ENCODE measurements at places on chromosomes 12 and 14.

GRCh38 chr12:124332058-124332672 is 37.3 kb downstream of the RFLNA start:
- DNase-seq: no peak

DNA sequence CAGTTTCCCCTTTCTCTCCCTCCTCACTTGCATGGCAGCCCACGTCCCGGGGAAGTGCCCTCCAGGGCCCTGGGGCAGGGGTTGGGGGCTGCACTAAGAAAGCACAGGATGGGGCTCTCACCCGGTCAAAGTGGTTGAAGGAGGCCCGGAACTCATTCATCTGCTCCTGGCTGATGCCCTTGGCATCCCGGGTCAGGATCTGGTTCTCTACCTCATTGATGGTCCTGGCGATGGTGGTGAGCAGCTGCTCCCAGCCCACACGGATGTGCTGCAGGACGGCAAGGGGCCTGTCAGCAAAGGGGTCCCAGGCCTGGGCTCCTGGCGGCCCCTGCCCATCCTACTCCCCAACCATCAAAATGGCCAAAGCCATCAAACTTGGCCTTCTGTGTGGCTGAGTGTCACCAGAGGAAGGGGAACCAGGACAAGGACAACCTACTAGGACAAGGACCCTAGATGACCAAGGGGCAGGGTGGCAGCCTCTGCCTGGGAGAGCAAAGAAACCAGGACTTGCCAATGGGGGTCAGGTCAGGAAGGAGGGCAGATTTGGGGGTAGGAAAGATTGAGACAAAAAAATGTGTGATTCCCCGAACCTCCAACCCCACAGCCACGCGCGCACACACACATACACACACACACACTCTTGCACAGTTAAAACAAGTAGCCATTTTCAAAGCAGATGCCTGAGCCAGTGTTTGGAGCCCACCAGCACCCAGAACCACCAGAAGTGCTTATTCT is 87.1 kb upstream of the ZFP36L1 start:
- DNase-seq: no peak

- DNase-seq: no peak
Observed at GRCh38 chr14:75231320-75231719, 47.3 kb upstream of the FOS start.

DNA sequence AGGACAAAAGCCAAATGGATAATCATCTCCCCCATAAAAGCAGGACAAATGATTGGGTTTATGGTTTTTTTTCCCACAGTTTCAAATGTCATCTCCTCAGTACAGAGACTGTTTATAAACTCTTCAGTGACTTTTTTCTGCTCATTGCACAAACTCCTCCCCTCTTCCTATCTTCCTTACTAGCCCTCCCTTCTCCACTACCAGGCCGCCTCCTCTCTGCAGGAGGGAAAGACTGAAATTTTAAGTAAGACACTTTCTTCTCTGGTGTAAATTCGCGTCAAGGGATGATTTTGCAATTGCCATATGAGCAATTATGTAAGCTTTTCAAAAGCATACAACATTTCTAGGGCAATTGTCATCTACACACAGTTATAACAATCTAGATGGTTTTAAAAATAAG is 37.0 kb downstream of the BTG1 start:
- no peak for DNase-seq

GRCh38 chr12:133058203-133059113 is 21.1 kb downstream of the ZNF84 start:
- no peak for DNase-seq

DNA sequence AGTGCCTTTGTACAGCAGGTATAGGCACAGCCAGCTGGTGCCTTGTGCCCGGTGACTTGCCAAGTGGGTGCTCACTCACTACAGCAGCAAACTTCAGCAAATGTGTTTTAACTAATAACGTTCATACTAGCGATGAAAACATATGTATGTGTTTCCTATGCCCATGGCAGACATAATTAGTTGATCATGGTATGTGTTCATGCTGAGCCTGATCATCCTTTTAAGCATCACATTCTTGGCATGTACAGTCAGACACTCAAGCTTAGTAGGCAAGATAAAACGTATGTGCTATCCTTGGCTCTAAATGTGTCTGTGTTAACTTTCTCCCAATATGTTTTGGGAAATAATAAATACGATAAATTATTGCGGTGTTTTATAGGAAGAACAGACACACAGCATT is 55.6 kb downstream of the RASSF8 start:
- no peak for DNase-seq

GRCh38 chr12:10235761-10236631 is 23.3 kb downstream of the GABARAPL1 start:
- DNase-seq: peak; percentile 41

DNA sequence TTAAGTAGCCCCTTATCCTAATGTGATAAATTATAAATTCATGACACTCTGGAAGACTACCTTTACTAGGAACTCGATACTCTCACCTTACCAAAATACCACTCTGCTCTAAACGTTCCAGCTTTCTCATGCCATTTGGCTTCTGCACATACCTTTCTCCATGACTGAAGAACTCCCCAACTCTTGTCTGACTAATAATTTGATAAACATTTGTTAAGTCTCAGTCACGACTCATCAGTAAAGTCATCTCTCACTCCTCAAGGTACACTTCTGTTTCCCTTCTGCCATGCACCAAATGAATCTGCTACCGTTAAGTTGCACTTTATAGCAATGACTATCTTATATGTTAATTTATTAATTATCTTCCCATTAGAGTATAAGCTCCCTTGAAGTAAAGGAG is 498.3 kb upstream of the NOVA1 start:
- no peak for DNase-seq

DNA sequence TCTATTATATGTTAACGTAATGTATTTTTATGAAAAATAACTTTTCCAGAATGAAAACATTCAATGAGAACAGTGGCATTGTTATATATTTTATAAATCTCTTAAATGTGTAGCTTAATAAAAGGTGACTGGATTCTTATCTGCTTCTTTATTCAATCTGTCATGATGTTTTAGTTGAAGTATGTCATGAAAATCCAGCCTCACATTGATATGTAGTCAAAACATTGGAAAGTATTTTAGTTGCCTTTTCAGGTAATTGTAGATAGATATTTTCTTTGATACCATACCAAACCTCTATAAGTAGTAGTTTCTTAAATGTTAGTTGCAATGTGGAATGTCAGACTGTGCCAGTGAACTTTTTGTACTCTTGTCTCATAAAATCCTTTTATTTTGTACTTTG is 41.3 kb upstream of the MSRB3 start:
- no peak for DNase-seq

DNA sequence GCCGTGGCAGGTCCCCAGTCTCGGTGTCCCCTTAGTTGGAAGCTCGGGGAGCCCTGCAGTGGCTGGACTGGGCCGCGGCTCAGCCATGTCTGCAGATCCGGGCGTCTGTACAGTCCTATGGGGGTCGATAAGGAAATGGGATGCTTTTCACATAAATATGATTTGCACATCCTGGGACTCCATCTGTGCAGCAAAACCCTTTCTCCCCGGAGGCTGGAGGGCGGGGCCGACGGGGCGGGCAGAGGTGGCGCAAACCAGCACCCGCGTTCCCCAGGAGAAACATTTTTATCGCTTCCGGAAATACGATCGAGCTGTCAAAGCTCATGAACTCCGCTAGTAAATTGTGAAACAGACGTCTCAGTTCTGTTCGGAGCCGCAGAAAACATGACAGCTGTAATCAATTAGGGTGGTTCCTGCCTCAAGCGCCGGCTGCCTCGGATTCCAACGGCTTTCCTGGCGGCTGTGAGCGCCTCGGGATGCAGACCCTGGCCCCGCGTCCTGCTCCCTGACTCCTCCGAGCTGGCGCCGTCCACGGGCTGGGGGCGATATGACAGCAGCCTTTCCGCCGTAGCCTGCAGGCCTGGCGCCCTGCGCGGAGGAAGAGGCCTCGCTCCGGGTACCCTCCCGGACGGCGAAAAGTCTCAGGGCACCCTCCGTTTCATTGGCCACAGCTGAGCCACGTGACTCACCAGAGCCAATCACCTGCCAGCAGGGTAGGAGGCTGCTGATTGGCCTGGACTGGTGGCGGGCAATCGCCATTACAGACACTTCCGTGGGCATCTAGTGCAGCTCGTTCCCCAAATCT is 23.0 kb downstream of the DIO3 start:
- DNase-seq: peak; percentile 20

- DNase-seq: no peak
Observed at GRCh38 chr12:7304456-7304855, 584 bp downstream of the ACSM4 start.

GRCh38 chr14:29320286-29320685 is 553.7 kb downstream of the FOXG1 start:
- no peak for DNase-seq

GRCh38 chr12:125540580-125541204 is 475.5 kb downstream of the AACS start:
- no peak for DNase-seq

DNA sequence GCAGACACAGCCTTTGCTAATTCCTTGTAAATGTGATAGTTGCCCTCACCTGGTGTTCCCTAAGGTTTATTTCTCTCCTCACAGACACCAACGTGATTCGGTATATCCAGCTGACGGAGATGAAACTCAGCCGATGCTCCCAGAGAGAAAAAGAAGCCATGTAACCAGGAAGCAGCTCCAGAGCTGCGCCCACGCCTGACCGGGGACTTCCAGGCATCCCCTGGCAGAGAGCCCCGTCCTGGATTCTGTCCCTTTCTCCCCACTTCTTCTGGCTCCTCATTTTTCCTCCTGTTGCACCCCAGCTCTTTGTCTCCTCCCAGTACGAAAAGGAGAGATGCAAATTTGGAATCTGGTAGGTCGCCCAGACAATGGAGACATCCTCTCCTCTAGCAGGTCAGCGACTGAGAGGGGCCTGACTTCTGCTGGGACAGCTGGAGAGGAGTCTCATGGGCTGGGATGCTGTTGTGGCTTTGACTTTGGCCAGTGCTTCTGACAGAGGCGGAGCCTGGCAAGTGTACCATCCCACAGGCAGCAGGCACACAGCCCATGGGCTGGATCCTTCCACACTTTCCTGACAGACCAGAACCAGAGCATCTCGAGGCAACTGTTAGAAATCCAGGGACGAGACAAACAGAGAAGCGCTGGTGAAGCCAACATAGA is 29.4 kb downstream of the TTC9 start:
- DNase-seq: no peak

DNA sequence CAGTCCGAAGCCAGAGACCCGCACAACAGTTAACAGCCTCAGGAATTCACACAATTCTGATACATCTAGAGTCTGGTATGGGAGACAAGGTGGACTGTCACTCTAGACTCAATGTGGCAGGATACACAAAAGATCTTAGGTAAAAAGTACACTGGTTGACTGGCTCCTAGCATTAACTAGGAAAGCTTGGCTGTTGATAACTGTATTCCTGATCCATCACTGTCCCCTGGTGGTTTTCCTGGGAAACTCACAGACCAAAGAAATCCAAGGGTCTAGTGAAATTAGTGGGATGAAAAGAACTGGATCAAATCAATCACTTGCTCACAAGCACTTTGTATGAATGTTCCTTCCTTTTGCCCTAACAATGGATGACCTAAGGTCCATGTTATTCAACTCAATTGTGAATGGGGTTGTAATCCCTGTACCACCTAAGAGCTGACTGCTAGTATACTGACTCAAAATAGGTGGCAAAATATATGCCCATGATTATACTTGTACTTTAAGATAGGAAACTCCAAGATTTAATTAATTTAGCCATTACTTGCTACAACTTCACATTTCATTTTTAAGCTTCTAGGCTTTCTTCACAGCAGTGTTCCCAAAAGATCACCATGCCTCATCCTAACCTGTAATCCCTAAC is 14.0 kb downstream of the NPC2 start:
- DNase-seq: no peak

GRCh38 chr12:87807086-87807485 is 222.1 kb downstream of the C12orf50 start:
- no peak for DNase-seq

GRCh38 chr12:67689385-67689784 is 40.8 kb downstream of the DYRK2 start:
- no peak for DNase-seq

- no peak for DNase-seq
Observed at GRCh38 chr12:14554281-14555007, 13.2 kb downstream of the PLBD1 start.

GRCh38 chr14:73026243-73026844 is 562 bp downstream of the ZFYVE1 start:
- no peak for DNase-seq

- DNase-seq: no peak
Observed at GRCh38 chr14:101620031-101620788, 58.9 kb downstream of the DIO3 start.

DNA sequence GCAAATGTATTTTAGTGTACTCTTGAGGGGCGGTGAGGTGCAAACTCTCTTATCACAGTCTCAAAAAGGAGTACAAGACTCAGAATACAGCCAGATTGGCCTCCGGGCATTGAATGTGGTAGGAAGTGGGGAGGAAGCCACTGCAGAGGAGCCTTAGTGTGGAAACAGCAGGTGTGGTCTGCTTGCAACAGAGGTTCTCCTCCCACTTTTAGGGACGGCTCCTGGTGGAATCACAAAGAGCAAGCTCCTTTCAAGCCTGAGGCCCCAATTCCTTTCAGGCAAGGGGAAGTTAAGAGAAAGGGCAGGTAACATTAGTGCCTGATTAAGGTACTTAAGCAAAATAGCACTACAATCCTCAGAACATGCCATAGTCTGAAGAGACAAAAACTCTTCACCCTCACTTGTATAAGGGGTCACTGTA is 23.7 kb upstream of the SLC2A3 start:
- DNase-seq: peak; percentile 67

GRCh38 chr12:51726161-51726560 is 122.4 kb downstream of the FIGNL2 start:
- DNase-seq: no peak

- DNase-seq: no peak
Observed at GRCh38 chr12:130438243-130438620, 100.5 kb downstream of the PIWIL1 start.

GRCh38 chr12:70467918-70468733 is 102.0 kb downstream of the KCNMB4 start:
- no peak for DNase-seq

DNA sequence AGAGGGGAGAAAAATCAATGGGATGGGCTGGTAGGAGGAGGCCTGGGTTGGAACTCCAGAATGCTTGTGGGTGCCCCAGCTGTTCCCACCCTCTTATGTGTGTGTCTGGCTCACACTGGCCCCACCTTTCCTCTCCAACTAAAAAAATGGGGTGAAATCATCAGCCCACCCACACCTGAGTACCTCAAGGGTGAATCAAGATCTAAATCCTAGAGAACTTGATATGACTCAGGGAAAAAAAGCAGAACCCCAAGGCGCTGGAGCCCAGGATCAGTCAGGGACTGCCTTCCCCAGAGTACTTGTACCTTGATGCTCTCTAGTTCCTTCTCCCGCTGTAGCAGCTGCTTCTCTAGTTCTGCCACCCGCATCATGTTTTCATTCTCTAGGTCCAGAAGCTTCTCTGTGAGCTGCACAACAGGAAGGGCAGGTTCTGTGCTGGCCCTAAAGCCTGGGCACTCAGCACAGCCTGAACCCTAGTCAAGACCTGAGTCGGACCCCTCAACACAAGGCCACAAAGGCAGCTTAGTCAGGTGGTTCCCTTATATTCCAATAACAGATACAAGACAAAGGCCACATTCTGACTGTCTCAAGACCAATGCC is 29.7 kb downstream of the PRPF40B start:
- no peak for DNase-seq

Measured in activated CD4-positive, alpha-beta T cell treated with anti-CD3 and anti-CD28 coated beads for 48 hours (primary cell).